ENCODE measurements at places on chromosomes 1 and 21. TPM values are rescaled to one million over a fixed set of nuclear protein-coding genes. Genes with fewer than 3 reads are reported as not detected.

Gene PODN
- 20.8 TPM for total RNA-seq

Gene CSF1
- 161 TPM for total RNA-seq

Gene TRMT1L
- 17.7 TPM for total RNA-seq

Gene CRYBG2
- not detected for total RNA-seq

Gene HMGN1
- 108 TPM for total RNA-seq

Data from hair follicle dermal papilla cell (primary cell).